Stimulated activated CD4-positive, alpha-beta T cell treated with anti-CD3 and anti-CD28 coated beads, Interleukin-12 subunit alpha, Interleukin-12 subunit beta, amount 100 ng/mL, for 48 hours (primary cell): ENCODE measurements at places on chromosomes 11 and 22.

GRCh38 chr11:92687724-92688123, 281.7 kb upstream of the MTNR1B start:
- DNase-seq: no peak

DNA sequence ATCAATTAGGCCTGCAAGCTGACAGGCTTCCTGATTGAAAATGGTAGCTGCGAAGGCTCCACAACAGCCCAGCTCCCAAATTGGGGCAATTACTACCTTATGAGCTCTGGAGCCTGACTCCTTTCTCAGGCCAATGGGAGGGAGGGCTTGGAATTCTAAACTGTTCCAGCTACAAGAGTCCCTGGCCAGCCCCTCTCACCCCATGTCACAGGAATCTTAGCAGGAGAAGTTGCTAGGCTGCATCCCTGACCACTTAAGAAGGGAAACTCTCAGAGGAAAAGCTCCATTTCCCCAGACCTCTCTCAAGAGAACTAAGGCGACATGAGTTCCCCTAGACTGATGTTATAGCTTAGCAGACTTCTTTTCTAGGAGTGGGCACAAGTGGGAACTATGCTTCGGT, 4.9 kb downstream of the LRP4 start:
- no peak for DNase-seq

- DNase-seq: no peak
These were observed 296.8 kb downstream of the RAB38 start for GRCh38 chr11:87878373-87878825.

- DNase-seq: no peak
These were observed 87.8 kb upstream of the CARD18 start for GRCh38 chr11:105227363-105227762.

DNA sequence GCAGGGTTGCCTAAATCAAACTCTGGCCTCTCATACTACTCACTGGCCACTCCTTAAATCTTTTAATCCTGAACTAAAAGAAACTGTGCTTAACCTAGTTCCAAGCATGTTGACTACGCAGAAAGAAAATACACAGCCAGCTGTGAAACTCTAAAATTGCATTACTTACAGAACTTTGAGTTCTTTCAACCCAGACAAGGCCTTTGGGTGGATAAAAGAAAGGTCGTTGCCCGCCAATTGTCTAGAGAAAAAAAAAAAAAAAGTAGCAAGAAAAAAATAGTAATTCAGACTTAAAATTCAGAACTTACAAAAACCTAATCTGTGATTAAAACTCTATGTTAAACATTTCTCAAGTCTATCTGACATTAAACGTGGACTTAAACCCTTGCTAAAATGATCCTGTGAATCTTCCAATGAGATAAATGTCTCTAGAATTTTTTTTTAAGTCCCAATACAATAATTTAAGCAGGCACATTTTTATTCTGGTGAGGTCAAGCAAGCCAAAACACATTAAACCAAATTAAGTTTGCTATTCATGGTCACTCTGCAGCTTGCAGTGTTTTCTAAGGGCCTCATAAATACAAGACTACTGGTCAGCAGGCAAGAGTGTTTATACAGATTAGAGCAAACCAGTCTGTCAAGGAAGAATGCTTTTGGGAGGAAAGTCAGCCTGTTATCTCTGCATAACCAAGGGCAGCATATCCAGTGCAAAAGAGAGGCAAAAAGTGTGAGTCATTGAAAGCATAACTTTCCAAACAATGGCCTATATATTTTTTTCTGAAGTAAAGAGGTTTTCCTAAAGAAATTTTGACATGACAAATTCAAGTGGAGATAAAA, 29.5 kb upstream of the CCDC34 start:
- no peak for DNase-seq

DNA sequence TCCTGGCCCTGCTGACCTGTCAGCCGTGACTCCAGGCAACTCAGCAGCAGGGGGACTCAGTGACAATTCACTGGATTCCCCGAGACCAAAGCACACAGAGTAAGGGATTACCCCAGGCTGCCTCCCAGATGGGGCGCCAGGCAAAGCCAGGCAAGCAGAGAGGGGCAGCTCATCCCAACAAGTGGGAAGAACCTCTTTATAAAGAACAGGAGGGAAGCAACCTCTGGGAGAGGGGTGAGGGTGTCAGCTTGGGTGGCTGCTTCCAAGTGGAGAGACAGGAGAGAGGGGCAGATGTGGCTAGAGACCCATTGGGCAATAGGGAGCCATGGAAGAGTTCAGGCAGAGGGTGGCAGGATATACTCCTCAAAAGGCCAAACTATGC, 1.2 kb downstream of the SLC22A12 start:
- no peak for DNase-seq

DNA sequence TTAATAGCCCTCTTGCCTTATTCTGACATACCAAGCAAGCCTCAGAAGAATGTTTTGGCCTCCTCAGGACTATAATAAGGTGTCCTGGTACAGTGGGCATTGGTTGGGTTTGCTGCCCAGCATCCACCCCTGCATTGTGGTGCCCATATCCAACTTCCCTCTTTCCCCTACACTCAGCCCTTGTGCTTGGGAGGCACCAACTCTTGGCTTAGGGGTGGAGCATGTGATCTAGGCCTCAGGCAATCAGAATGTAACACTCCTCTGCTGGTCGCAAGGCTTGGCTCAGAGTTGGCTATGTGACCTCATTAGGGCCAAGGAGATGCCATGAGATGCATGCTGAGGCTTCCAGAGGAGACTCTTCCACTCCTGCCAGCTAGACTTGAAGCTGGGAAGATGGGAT, 123.0 kb downstream of the CSNK2A3 start:
- no peak for DNase-seq

DNA sequence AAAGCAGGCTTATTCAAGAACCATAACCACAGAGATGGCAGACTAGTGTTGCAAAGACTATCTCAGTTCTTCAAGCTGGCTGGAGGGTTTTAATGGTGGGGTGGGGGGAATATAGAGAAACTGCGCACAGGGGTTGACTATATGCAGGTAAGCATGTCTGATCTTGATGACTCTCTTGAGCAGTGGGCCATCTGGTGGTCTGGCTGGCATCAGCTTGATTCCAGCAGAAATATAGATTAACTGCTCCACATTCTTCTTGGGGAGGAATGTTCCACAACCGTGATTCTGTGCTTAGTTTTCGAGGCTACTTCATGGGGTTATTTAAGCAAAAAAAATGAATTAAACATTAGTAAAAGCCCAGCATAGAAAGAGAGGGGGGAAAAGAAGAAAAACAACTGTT, 158.8 kb upstream of the PGR start:
- DNase-seq: no peak

DNA sequence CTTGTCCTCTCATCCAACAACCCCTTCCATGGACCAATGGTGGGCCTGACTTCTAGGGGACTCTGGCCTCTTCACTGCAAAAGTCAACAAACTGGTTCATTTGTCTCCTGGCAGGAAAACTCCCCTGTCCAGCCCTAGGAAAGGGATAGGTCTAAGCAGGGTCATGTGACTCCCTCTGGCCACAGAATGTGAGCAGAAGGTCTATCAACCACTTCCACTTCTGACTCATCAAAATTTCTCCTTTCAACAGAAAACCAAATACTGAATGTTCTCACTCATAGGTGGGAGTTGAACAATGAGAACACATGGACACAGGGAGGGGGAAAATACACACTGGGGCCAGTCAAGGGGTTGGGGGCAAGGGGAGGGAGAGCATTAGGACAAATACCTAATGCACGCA, 1.3 kb upstream of the ISX start:
- no peak for DNase-seq

GRCh38 chr11:6864438-6864837, 1.6 kb downstream of the OR10A2 start:
- DNase-seq: no peak

GRCh38 chr11:76291576-76292526, 85.5 kb upstream of the WNT11 start:
- DNase-seq: no peak

GRCh38 chr11:4830909-4831308, 9.8 kb downstream of the OR51F2 start:
- no peak for DNase-seq

DNA sequence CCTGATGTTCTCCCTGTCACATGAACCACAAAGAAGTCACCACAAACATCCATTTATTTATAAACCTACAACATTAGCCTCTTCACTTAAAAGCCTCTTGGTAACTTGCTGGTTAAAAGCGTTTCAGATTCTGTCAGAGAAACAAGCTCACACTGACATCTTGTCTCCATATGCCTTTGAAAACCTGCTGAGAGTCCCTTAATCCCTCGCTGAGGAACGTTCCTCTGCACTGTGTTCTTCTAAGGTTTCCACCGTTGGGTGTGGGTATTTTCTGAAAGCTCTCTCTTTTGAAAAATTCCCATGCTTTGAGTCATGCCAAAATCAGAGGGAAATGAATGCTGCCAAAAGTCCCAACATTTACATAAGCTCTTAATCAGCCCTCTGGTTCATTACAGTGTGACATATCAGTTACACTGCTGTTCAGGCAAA, 149.8 kb downstream of the CCDC34 start:
- no peak for DNase-seq

GRCh38 chr11:46489656-46490560, 98.3 kb upstream of the CHRM4 start:
- DNase-seq: no peak

- no peak for DNase-seq
These were observed 8.3 kb downstream of the RELT start for GRCh38 chr11:73384531-73384871.

DNA sequence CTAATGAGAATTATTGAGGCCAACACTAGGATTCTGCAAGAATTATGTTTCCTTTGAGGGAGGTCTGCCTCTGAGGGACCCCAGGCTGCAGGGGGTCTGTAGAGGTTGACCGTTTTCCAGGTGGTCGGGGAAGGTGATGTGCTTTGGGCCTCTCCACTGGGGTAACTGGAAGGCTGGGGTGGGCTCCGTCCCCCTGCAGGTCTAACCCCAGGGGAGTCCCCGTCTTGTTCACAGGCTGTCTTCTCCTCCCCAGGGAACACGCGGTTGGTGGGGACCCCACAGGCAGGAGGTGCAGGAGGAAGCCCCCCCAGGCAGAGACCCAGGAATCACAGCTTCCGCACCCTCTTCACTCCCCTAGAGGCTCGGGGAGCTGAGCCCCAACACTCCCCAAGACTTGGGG, 726.4 kb downstream of the BRD1 start:
- no peak for DNase-seq

- no peak for DNase-seq
These were observed 906 bp downstream of the CCDC90B start for GRCh38 chr11:83285151-83285770.

GRCh38 chr11:46390331-46391171, 1.0 kb downstream of the CHRM4 start:
- DNase-seq: no peak

GRCh38 chr11:16787035-16787742, 48.7 kb downstream of the C11orf58 start:
- DNase-seq: no peak

DNA sequence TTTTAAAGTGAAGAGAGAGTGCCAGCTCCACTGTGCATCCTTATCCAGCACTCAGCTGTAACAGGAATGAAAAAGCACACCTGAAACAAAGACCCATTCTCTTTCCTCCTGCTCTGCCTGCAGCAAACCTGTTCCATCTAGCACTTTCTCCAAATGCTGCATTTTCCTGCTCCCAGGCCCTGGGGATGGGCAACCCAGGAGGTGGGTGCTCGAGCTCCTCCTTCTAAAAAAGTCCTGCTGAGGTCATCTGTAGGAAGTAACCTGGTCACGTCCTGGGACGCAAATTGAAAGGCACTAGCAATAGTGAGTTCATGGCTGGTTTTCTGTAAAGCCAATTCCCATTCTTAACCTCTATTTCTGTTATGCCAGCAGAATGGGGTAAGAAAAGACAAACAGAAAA, 173.7 kb downstream of the MAML2 start:
- no peak for DNase-seq

- DNase-seq: no peak
These were observed 54.1 kb upstream of the ARHGAP20 start for GRCh38 chr11:110766316-110766715.

GRCh38 chr11:110774138-110775014, 62.1 kb upstream of the ARHGAP20 start:
- DNase-seq: no peak

GRCh38 chr22:43434928-43435311, 23.1 kb downstream of the MPPED1 start:
- no peak for DNase-seq

- DNase-seq: peak; percentile 73
These were observed at the start of gene SERPINH1 for GRCh38 chr11:75562048-75562835. TSS of gene SERPINH1 (plus strand) at chr11:75562253. CDS start at chr11:75566350, 4,097 bp downstream.

DNA sequence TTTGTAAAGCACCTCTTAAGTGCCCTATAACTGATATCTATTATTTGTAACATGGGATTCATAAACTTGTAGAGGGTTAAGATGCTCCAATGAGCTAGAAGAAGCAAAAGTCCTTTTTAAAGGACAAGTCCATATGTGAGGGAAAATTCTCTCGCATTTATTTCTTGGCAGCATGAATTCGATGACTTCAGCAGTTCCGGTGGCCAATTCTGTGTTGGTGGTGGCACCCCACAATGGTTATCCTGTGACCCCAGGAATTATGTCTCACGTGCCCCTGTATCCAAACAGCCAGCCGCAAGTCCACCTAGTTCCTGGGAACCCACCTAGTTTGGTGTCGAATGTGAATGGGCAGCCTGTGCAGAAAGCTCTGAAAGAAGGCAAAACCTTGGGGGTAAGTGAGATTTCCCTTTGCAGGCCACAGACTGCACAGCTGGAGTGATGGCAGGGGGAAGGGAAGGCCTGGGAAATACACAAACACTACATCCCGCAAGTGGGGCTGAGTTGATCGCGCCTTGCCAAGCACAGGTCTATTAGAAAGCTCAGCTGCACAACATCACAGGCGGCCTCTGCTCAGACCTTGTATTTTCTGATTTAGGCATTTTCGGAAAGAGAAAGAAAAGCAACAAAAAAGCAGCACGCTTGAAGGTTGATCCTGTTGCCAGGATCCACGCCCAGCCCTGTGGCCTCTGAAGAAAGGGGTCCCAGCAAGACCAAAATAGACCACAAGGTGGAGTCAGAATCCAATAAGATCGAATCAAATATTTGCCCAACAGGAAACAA, 1.5 kb downstream of the MS4A8 start:
- no peak for DNase-seq

- no peak for DNase-seq
These were observed 33.7 kb downstream of the RRP8 start for GRCh38 chr11:6569706-6570105.
